Fibroblast of skin of scalp (primary cell): ENCODE measurements at places on chromosomes 7 and 10.

DNA sequence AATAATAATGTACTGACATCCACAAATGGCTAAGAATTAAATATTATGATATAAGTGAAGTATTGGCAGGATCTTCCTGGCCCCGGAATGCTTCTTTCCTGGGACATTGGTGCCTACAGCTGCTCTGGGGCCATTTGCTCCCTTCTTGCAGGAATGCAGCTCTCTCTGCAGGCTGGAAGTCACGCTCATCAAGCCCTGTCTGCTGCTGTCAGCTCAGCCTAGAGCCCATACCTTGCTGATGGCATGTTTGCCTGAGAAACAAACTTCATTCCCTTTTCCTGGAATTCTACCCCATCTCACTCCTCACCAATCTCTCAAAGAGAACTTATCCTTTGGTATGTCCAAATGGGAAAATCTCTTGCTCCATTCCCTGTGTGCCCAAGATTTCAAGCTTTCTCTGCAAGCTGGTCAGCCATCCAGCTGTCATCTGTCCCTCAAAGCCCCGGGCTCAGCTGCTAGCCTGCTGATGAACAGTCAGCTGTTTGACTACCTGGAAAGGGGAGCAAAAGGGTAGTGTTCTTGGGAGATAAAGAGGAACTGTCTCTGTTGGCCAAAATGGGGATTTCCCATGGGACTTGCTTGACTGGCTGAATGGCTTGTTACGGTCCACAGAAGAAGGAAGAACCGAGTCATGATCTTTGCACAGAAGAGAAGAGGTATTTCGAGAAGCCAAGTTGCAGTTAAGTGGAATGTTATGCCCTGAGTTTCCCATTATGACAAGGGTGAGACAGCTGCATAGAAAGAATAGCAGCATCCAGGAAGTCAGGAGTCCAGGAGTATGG lies 12.0 kb upstream of the RASSF4 start:
- DNase-seq: no peak

GRCh38 chr10:103232131-103232673 lies 13.5 kb upstream of the RPEL1 start:
- DNase-seq: no peak

DNA sequence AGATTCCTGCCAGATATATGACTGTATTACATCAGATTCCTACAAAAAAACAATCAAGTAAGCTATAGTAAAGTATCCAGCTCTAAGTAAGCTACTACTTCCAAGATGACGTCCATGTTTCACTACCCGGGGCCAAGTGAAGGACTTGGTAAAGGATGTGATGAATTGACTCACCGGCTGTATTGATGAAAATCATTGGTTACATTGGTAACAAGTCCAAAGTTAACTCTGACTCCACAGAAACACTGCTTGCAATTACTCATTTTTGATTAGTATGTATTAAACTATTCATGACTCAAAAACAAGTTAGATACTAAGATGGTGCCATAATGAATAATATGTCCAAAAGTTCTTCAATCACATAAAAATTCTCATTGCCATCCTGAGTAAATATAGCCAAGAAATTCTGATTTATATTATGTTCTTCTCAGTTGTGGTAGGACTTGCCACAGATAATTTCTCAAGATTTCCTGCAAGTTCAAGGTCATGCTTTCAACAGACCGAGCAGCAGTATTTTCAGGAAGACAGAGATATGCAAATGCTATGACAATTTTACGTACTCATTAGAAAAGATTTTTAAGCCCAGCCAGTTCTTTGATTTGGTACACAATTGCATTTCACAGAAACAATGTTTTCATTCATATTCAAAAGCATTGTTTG lies 12.6 kb upstream of the DNAJC1 start:
- DNase-seq: no peak

- no peak for DNase-seq
Observed at GRCh38 chr10:127434006-127434405, 115.1 kb upstream of the NPS start.

DNA sequence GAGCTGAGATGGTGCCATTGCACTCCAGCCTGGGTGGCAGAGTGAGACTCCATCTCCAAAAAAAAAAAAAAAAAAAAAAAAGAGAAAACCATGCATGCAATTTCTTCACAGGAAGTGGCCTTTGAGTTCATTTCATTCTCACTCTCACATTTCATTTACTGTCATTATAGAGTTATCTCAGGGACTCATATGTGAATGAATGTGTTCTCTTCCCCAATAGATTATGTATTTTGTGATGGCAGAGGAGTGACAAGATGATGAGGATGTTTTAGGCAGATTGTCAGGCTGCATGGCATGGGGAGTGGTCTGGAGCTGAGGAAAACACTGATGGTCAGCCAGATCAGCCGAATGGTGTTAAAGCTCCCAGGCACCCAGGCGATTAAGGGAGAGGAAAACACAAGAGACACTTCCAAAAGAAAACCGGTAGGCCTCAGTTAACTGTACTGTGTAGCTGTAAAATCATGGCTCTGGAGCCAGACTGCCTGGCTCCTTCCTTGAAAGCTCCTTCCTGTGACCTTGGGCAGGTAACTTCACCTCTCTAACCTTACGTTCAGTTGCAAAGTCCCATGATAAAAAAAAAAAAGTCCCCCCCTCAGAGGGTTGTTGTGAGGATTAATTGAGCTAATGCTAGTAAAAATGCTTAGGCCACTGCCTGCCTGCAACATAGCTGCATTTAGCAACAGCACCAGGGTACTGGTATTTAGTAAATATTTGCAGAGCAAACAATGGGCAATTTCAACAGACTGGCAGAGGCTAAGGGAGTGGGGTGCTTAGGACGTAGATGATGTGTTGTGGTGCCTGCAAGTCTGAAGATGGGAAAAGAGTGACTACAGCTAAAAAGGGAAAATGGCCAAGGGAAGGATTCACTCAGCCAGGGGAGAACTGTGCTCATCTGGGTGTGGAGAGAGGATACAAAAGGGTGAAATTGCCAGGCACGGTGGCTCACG lies 6.9 kb downstream of the FRAT2 start:
- no peak for DNase-seq

DNA sequence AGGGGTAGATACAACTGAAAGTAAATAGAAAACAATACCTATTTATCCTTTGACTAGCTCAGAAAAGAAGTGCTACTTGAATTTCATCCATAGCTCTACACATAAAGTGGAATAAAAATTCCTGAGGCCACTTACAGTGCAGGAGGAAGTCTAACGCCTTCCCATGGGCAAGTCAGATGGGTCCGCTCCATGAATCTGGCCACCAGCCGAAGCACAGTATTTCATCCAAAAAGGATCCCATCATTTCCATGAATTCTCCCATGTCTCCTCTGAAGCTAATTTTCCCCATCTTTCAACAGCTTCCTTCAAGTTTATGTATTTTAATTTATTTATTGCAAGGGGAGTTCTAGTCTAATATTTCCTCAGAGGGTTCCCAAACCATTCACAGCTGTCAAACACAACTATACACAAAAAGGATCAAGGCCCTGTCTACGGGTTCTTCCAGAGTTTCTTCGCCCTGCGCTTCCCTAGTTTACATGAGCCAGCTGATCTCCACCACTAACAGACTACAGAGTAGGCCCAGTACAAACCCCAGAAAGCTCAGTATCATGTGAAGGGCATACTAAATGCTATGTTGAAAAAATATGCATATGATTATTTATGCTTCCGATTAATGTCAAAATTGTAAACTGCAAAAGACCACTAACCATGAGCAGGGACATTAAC lies 184.7 kb downstream of the DOCK4 start:
- no peak for DNase-seq

- no peak for DNase-seq
Observed at GRCh38 chr7:96532428-96532935, 177.2 kb downstream of the SEM1 start.
